ENCODE measurements at places on chromosomes 6 and 20. TPM values are rescaled to one million over a fixed set of nuclear protein-coding genes. Genes with fewer than 3 reads are reported as not detected.
A peak's percentile ranks its signal among the peaks of the same experiment; 100 is the strongest.

Gene CLPSL2
- total RNA-seq = 1.3 TPM

Gene RBCK1
- total RNA-seq = 99.7 TPM

Gene OPRL1
- total RNA-seq = 0.41 TPM

Gene SASH1
- total RNA-seq = 0.21 TPM

Gene RAET1L
- total RNA-seq = not detected

Gene CST4
- total RNA-seq = not detected

DNA sequence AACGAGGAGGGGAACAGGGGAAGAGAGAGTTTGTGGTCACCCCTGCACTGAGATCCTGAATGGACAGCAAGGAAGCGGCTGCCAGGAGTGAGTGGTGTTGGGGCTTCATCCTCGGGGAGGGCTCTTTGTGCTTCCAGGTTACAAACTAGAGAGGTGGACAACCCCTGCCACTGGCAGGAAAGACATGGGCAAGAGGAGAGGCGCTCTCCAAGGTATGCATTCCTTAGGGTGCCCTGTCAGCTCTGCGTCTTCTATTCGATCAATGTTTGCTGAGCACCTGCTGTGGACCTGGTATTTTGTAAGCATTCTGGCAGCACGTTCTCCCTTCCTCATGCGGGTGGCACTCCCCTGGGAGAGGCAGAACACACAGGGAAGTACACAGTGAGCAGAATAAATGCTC lies 93.6 kb downstream of the CDH4 start:
- no peaks in the 10 kb centered on the region for H3K4me1 ChIP-seq
- no peak overlapping the region for H3K4me3 ChIP-seq
- DNase-seq = no peak
- no peak overlapping the region for H3K27ac ChIP-seq
- no peaks in the 10 kb centered on the region for H3K27me3 ChIP-seq

- no peak for DNase-seq
- no peak overlapping the region for H3K4me3 ChIP-seq
- H3K36me3 ChIP-seq = no peaks in the 10 kb centered on the region
These were observed 1018.3 kb downstream of the GRIK2 start for GRCh38 chr6:102411796-102412195.

DNA sequence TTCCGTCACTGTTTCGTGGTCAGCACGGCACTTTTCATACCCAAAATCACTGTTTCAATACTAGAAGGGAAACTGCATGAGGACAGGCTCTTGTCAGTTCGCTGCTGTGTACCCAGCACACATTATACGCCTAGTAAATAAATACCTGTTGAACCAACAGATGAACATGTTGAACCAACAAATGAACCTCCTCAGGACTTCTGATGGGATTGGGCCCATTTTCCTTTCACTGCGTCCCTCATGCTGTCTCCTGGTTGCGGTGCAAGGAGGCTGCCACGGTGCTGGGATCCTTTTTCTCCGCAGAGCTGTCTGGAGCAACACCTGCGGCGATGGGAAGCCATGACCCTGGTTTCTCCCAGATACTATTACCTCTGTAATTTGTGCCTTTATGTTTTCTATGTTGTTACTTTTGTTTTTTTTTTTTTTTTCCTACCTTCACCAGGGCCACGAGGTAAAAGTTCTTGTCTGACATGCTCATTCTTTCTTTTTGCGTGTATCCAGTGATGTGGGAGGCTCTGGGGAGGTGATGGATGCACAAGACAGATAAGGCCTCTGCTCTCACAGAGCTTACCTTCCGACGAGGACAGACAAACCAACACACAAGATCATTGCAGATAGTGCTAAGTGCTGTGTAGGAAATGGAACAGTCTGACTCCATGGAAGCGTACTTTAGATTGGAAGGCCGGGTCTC lies 1.1 kb downstream of the VAPB start:
- H3K4me1 ChIP-seq = peaks cover 13% of the 10 kb centered on the region
- H3K4me3 ChIP-seq = peak overlapping the region; percentile 81
- H3K27ac ChIP-seq = peak overlapping the region; percentile 91
- H3K27me3 ChIP-seq = no peaks in the 10 kb centered on the region
- H3K36me3 ChIP-seq = no peaks in the 10 kb centered on the region

DNA sequence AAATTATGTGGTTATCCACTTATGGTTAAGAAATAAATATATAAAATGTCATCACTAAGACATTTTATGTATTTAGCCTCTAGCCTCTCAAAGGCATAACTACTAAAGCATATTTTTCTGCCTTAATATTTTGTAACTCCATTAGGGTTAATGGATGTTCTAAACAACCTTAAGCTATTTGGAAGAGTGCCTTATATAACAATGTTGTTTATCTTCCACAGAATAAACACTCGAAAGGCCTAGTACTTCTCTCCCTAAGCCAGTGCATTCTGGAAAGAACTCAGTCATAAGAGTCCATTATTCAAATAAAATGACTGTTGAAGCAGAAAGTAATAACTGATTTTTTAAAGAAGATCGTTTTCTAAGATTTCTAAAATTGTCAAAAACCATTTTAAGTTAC lies 15.0 kb upstream of the PRIM2 start:
- no peaks in the 10 kb centered on the region for H3K4me1 ChIP-seq
- no peak overlapping the region for H3K27ac ChIP-seq
- no peaks in the 10 kb centered on the region for H3K27me3 ChIP-seq
- no peaks in the 10 kb centered on the region for H3K36me3 ChIP-seq

DNA sequence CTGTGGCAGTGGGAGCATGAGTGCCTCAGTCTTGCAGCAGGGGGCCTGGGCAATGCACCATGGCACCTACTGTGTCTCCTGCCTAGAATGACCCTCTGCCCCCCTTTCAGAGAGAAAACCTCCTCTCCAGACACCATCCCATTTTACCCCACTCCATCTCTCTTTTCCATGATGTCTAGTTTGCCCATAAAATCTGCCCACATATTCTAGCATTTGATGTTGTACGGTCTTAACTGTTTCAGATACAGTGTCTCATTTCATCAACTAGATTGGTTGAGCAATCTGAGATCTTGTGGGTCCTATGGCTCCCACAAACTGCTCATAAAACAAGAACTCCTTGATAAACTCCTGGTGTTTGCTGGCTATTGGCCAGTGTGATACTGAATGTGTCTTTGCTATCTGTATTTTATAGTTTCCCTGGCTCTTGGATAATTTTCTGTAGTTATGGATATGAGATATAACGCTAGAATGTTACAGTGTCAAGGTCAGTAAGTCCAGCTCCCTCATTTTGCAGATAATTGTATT lies 8.1 kb downstream of the PNPLA1 start:
- H3K4me1 ChIP-seq = peaks cover 4% of the 10 kb centered on the region
- DNase-seq = no peak
- H3K27ac ChIP-seq = no peak overlapping the region
- no peak overlapping the region for H3K4me3 ChIP-seq
- peaks cover 6% of the 10 kb centered on the region for H3K27me3 ChIP-seq
- H3K36me3 ChIP-seq = no peaks in the 10 kb centered on the region

DNA sequence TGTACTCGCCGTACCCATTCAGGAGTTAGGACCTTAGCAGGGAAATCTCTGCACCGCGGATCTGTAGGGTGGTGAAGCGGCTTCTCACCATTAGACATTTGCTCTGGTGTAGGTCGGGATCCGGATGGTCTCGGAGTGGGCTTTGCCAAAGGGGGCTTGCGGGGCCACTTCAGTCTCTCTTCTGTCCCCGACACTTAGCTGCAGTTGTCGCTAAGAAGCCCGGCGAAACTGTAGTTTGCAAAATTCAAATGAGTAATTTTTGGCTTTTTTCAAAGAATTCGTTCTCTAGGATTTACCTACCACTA lies 433 bp downstream of the QRSL1 start:
- H3K4me1 ChIP-seq = peaks cover 16% of the 10 kb centered on the region
- peak overlapping the region; percentile 95 for H3K4me3 ChIP-seq

DNA sequence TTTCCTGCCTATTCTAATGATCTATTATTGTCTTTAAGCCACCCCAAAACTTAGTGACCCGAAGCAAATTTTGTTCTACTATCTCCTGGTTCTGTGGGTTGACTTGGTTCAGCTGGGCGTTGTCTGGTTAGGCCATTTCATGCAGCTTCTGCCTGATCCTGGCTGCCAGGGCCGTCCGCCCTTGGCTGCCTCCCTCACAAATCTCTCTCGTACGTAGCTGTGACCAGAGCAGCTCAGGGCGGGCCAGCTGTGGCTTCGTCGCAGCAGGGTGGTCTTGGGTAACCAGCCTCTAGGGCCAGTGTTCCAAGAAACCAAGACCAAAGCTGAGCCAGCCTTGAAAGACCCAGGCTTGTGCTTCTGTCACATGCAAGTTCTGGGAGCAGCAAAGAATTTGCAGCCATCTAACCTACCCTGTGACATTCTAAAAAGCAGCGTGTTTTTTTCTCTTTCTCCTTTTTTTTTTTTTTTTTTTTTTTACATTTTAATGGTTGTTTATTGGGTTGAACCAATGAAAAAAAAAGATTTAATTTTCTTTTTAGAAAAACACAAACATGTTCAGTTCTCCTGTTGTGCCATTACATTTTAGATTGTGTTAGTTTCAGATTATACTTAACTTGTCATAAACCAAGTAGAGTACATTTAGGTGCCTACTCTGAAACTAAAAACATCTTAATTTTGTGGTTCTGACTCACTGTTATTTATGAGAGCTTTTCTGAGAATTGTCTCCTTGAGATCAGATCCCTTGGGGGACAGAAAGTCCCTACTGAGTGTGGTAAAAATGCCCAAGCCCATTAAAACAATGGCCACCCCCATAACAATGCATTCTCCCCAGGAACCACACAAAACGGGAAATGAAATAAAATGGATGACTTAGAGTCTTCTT lies 83.9 kb downstream of the ZDHHC14 start:
- peak overlapping the region; percentile 50 for H3K27ac ChIP-seq
- 0 out of 2 replicates have a peak overlapping the region, but pooled peaks have one; percentile 18 for H3K4me3 ChIP-seq
- DNase-seq = peak; percentile 93
- H3K36me3 ChIP-seq = no peaks in the 10 kb centered on the region
- no peaks in the 10 kb centered on the region for H3K27me3 ChIP-seq

- H3K4me3 ChIP-seq = no peak overlapping the region
- H3K27ac ChIP-seq = no peak overlapping the region
These were observed 61.4 kb upstream of the JARID2 start for GRCh38 chr6:15184441-15184861.

- H3K36me3 ChIP-seq = no peaks in the 10 kb centered on the region
- no peak overlapping the region for H3K27ac ChIP-seq
- H3K4me3 ChIP-seq = no peak overlapping the region
- no peaks in the 10 kb centered on the region for H3K4me1 ChIP-seq
These were observed 31.2 kb upstream of the SHLD1 start for GRCh38 chr20:5718896-5719595.
